Thoracic aorta (tissue), 2 donors: ENCODE measurements at places on chromosomes 1 and 21. TPM values are rescaled to one million over a fixed set of nuclear protein-coding genes. Genes with fewer than 3 reads are reported as not detected.

TOR1AIP2 gene
- total RNA-seq = 45.9 TPM

MFSD2A gene
- 5.8 TPM for total RNA-seq

LIN28A gene
- not detected for total RNA-seq

C4BPA gene
- total RNA-seq = 0.71 TPM

ADORA1 gene
- not detected for total RNA-seq

LDLRAD1 gene
- total RNA-seq = not detected
